ENCODE measurements at places on chromosomes 7 and 10.

- DNase-seq: no peak
Measured at GRCh38 chr10:129774736-129775401, 189.2 kb downstream of the EBF3 start.

- no peak for DNase-seq
Measured at GRCh38 chr7:133394369-133394768, 141.5 kb downstream of the EXOC4 start.

GRCh38 chr7:30911561-30911969, at the start of gene AQP1:
AQP1 (plus strand) TSS chr7:30911853; CDS start chr7:30911910, 57 bp downstream.
- DNase-seq: no peak

- no peak for DNase-seq
Measured at GRCh38 chr10:133279326-133280226, 2.9 kb upstream of the ADAM8 start.

GRCh38 chr7:100132126-100132525, 5.4 kb downstream of the MBLAC1 start:
- no peak for DNase-seq
